ENCODE measurements at places on chromosomes 5 and 9.

DNA sequence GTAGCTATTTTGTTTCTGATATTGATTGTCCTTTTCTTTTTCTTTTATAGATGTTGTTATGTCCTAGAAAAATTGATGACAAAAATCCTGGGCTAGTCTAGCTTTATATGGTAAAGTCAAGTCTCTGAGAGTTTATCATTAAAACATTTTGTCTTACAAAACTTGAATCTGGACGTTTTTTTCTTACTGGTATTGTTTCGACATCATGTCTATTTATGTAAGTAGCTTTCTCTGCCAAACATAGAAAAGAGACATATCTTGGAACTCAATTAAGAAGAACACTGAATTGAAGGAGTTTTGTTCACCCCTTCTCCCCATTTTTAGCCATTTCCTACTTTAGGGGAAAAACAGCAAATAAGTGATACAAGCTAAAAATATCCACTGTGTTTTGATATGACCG, 151.5 kb downstream of the ISOC1 start:
- no peak for DNase-seq

- DNase-seq = no peak
These were observed 15.2 kb downstream of the FBXL7 start for GRCh38 chr5:15515229-15515628.

GRCh38 chr5:125044491-125045282, 298.2 kb upstream of the ZNF608 start:
- no peak for DNase-seq

DNA sequence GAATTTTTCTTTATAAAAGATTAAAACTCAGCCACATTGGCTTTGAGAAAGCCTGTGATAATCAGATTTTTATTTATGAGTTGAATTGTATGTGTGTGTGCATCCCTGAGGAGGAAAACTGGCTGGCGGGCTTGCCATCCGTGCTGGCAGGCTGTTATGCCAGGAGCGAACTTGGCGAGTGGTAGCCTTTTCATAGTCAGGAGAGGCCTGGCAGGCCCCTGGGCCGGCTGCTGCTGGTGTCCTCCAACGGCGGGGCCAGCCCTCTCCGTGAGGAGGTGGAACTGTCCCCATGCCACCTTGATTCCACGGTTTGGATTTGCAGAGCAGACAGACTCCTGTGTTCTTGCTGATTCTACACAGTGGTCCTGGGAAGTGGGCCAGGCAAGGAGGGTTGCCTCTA, 43.3 kb downstream of the ZNF618 start:
- DNase-seq = no peak

- no peak for DNase-seq
These were observed 8.5 kb downstream of the NOP16 start for GRCh38 chr5:176379881-176380280.

GRCh38 chr5:151164687-151165392, 7.3 kb upstream of the ANXA6 start:
- DNase-seq = peak; percentile 76

GRCh38 chr5:80411589-80412219, 3.8 kb downstream of the ZFYVE16 start:
- DNase-seq = peak; percentile 7
